T-helper 9 cell (primary cell): ENCODE measurements at places on chromosomes 5 and 9.

DNA sequence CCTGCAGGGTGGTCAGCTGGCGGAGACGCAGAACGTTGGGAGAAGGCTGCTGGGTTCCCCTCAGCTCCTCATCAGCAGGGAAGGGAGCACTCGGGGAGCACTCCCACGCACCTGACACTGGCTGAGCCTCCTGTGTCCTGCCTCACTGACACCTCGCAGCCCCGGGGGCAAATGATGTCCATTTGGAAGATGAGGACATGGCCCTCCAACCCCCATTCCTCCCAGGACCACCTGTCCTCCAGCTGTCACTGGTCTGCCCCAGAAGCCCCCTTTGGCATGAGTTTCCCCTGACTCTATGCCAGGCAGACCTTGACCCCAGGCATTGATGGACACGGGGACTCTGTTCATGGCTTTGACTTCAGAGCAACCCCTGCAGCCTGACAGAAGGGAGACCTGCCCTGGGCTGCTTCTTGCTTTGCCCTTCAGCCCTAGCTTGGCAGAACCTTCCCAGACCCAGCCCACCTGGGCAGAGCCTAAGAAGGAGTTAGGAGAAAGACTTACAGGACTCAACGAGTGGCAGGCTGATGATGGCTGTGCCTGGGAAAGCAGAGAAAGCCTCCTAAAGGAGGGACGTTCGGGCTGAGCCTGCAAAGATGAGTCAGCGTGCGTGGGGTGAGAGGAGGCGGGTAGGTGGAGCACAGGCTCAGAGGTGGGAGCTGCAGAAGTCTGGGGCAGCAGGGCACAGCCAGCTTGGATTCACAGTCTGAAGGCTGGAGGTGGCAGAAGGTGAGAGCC is 90.6 kb downstream of the LMX1B start:
- no peak for DNase-seq

DNA sequence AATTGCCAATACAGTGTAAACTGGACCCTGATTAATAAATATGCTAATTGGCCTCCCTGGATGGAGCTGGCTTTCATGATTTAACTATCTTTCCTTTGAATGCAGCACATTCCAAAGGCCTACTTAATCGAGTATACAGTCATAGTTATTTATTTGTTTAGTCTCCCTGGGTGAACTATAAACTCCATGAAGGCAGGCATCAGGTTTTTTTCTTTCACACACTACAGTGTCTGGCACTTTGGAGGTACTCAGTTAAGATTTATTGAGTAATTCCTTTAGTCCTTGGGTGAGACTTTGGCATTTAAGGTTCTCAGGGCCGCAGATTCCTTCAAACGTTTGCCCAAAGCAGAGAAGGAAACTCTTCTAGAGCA is 20.5 kb downstream of the RUSC2 start:
- no peak for DNase-seq

GRCh38 chr9:71986900-71987299 is 73.5 kb downstream of the C9orf57 start:
- DNase-seq, result no peak

DNA sequence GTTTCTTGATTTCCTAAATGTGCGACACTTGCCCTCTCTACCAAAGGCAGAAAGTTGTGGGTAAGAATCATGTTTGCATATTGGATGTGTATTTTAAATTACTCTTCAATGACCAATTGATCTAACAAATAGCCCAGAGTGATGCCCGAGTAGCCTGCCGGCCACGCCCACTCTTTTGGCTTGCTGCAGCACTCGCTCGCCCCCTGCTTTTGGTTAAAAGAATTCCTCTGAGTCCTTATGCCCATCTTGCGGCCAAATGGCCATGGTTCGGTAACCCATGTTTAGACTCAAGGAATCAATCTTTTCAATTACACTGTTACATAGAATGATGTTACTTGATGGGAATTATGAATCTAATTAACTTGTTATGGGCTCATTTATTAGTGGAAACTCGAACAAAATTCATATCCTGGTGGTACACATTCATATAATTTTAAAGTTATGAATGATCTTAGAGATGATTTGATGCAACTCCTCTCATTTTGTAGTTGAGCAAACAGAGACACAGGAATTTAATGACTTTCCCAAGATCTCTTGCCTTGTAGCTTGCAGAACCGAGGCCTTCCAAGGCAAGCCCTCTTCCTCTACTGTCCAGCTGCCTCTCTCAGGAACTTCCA is 36.5 kb downstream of the PPIC start:
- no peak for DNase-seq

GRCh38 chr9:94821098-94821887 is 94.8 kb downstream of the AOPEP start:
- no peak for DNase-seq

DNA sequence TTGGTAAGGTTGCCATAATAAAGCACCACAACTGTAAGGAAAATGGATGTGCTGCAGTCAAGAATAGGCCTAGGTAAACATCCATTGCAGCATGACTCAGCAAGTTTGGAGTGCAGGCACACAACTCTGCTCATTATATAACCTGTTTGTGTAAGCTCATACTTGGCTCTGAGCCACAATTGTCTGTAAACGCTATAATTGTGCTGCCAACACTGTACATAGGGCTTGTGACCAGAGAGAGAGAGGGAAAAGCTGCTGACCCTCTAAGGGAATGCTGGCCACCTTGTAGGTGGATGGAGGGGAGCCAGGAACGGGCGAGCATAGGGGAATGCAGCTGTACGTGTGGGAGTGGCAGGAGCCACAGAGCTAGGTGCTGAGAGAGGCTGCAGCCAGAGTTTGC is 2186.5 kb upstream of the ACO1 start:
- DNase-seq, result no peak

GRCh38 chr9:18863791-18864190 is 169.2 kb downstream of the SAXO1 start:
- DNase-seq, result no peak

- DNase-seq, result no peak
These were observed 101.3 kb upstream of the EGFLAM start for GRCh38 chr5:38157024-38157423.

DNA sequence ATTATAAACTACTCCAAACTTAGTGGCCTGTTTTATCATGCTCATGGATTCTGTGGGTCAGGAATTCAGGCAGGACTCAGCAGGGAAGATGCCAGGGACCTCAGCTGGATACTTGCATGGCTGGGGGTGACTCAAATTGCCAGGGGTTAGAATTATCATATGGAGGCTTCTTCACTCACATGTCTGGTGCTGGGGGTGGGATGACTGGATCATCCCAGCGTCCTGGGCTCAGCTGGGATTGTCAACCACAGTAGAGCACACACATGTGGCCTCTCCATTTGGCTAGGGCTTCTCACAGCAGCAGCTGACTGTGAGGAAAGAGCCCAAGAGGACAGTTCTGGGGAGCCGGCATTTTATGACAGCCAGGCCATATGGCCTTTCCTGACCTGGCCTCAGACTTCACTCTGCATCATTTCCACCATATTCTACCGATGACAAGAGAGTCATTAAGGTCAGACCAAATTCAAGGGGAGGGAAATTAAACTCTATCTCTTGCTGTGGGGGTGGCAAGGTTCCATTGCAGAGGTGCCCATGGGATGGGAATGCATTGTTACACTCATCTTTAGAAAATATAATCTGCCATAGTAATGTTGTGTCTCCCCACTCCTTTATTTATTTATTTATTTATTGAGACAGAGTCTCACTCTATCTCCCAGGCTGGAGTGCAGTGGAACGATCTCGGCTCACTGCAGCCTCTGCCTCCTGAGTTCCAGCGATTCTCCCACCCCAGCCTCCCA is 5.2 kb upstream of the GRK6 start:
- no peak for DNase-seq

- no peak for DNase-seq
These were observed 111.8 kb downstream of the CARTPT start for GRCh38 chr5:71830681-71831539.

DNA sequence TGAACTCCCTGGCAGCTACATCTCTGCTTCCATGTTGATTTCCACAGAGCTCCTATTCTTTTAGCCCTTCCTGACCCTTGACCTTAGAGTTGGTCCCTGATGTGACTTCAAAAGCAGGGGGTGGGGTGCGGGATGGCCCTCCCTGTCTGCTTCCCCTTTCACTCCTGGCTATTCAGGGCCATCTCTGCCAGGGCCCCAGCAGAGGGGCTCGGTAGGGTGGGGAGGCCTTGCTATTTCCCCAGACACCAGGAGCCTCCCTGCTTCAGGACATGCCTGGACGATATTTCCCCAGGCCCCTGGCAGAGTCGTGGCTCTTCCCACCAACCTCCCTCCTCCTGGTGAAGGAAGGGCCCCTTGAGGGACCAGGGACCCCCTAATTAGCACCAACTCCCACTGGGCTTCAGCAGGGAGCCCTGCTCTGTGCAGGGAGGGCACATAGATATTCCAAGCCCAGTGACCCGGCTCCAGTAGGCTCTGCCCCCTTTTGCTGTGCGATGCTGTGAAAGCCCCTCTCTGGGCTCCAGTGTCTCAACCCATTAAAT is 17.3 kb downstream of the CORO2A start:
- DNase-seq, result no peak

DNA sequence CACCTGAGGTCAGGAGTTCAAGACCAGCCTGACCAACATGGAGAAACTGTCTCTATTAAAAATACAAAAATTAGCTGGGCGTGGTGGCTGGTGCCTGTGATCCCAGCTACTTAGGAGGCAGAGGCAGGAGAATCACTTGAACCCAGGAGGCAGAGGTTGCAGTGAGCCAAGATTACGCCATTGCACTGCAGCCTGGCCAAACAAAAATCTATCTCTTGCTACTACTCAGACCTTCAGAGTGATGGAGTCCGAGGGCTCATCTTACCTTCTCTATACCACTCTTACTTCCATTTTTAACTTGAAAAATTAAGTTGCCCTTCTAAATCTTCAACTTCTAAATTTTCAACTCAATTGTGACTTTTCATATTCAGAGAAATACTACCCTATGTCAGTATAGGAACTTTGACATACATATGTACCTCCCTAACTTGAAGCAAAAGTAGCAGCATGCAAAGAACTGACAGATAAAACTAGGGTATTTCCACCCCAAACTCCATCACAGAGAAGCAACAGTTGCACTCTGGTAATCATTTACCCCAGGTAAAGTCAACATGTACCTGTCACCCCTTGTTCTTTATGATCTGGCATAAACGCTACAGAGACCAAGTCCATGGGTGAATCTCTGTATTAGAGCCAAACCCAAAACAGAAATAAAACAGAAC is 11.4 kb downstream of the ZFAND5 start:
- DNase-seq, result no peak

DNA sequence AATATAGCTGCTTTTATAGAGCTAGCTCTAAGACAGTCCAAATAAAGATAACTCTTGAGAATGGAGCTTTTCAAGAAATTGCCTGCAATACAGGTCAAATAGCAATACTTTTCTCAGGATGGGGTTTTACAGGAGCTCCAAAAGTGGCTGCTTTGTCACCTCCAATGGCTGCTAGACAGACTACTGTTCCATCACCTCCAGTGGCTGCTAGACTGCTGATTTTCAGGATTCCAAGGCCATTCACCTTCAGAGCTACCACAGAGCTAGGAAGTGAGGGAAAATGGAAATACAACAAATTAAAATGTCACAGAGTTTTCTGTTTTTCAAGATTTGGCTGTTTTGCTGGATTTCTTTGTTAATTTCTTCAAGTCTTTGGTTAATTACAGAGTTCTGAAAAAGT is 8.5 kb upstream of the ITGA1 start:
- DNase-seq, result no peak
